ENCODE measurements at places on chromosomes 3 and 15. TPM values are rescaled to one million over a fixed set of nuclear protein-coding genes. Genes with fewer than 3 reads are reported as not detected.
A peak's percentile ranks its signal among the peaks of the same experiment; 100 is the strongest.

Gene SLTM
- 116 TPM for total RNA-seq

Gene WDR93
- total RNA-seq, result 0.34 TPM

Gene CD96
- 0.20 TPM for total RNA-seq

Gene FGD5
- 3.4 TPM for total RNA-seq

Gene SCN11A
- total RNA-seq, result 1.6 TPM

Gene LRTM1
- total RNA-seq, result not detected

DNA sequence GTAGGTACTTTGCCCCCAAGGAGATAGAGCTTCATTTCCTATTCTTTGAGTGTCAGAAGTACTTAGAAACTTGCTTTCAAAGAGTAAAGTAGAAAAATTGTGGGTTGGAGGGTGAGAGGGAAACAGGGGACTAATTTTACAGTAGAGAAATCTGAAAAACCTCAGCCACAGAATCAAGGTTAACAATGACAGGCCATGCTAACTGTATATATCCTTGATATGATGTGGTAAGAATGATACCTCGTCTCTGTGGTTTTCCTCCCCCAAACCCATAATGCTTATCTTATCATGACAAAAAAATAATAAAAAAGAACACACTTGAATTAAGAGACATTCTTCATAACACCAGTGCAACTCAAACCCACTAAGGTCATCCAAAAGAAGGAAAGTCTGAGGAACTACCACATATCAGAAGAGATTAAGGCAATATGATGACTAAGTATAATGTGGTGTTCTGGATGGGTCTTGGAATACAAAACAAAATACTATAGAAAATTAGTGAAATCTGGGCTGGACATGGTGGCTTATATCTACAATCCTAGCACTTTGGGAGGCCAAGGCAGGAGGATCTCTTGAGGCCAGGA is 360.4 kb downstream of the ULK4 start:
- DNase-seq, result no peak

GRCh38 chr3:117665296-117665695 is 955.7 kb downstream of the TUSC7 start:
- no peak for DNase-seq

- DNase-seq, result no peak
Observed at GRCh38 chr3:180181387-180181786, 144.7 kb upstream of the PEX5L start.

- no peak for DNase-seq
Observed at GRCh38 chr3:185900228-185900627, 37.6 kb downstream of the TRA2B start.

DNA sequence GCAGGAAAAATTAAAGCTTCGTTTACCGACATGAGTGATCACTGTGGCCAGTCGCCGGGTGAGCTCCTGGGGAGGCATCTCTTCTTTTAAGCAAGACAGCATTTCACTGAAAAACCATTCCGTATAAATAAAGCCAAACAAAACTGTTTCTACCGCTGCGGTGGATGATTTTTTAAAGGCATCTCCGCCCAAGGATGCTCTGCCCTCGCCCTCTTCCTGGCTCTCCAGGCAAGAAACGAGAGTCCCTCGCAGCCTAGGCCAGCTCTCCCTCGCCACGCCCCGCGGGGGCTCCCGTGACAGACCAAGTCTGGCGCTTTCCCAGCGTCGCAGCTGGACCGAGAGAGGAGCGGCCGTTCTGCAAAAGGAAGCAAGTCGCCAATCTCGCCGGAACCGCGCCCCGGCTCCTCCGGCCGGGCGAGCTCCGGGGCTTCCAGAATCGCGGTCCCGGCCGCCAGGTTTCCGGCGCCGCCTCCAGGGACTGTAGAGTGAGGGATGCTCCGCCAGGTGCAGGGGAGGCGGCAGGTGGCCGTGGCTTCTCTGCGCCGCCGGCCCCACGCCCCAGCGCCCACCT is 458 bp downstream of the MCF2L2 start:
- peak; percentile 28 for DNase-seq

Gene RNF13
- total RNA-seq, result 30.9 TPM

DNA sequence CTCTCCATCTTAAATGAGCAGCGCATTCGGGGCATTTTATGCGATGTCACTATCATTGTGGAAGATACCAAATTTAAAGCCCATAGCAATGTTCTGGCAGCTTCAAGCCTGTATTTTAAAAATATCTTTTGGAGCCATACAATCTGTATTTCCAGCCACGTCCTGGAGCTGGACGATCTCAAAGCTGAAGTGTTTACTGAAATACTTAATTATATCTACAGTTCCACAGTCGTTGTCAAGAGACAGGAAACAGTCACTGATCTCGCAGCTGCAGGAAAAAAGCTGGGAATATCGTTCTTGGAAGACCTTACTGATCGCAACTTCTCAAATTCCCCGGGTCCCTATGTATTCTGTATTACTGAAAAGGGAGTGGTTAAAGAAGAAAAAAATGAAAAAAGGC is 44.4 kb upstream of the RASA2 start:
- peak; percentile 7 for DNase-seq

Data from mesothelial cell of epicardium (in vitro differentiated cells).